ENCODE measurements at places on chromosomes 6 and 20.

DNA sequence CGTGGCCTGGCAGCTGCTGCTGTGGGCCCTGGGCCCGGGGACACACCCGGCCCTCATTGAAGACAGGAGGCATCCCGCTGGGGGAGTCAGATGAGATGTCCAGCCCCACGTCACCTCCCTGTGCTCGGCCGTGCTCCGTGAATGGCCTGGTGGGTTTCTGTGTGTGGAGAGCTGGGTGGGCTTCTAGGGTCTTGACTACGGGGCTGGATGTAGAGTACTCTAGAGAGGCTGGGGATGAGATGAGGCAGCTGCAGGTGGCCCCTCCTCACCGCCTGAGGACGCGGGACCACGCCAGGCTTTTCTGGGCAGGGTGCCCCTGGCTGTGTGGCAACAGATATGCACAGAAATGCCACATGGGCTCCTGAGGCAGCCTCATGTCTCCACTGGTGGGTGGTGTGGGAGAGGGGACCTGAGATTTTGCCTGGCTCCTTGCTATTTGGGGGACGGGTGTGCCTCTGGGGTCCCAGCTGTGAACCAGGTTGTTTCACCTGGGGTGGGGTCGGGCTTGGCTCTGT lies 8.4 kb upstream of the BHLHE23 start:
- H3K27ac ChIP-seq: no peak overlapping the region
- H3K36me3 ChIP-seq: no peaks in the 10 kb centered on the region
- no peak for DNase-seq
- no peaks in the 10 kb centered on the region for H3K4me1 ChIP-seq
- peaks cover 59% of the 10 kb centered on the region for H3K27me3 ChIP-seq
- H3K4me3 ChIP-seq: no peak overlapping the region

DNA sequence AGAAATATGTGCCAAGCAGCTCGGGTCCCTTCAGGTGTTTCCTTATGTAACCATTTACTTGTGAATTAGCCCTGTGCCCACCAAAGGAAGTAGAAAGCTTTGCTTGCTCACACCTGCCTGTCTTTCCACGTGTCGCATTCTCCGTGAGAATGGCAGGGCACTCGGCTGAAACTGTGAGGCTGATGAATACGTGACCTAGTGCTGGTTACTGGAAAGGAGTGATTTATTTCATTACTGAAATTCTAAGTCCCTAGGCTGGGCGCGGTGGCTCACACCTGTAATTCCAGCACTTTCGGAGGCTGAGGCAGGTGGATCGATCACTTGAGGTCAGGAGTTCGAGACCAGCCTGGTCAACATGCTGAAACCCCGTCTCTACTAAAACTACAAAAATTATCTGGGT lies 45.9 kb upstream of the TULP1 start:
- no peaks in the 10 kb centered on the region for H3K36me3 ChIP-seq
- H3K27me3 ChIP-seq: peaks cover 6% of the 10 kb centered on the region
- no peak overlapping the region for H3K4me3 ChIP-seq
- no peak overlapping the region for H3K27ac ChIP-seq
- DNase-seq: no peak

DNA sequence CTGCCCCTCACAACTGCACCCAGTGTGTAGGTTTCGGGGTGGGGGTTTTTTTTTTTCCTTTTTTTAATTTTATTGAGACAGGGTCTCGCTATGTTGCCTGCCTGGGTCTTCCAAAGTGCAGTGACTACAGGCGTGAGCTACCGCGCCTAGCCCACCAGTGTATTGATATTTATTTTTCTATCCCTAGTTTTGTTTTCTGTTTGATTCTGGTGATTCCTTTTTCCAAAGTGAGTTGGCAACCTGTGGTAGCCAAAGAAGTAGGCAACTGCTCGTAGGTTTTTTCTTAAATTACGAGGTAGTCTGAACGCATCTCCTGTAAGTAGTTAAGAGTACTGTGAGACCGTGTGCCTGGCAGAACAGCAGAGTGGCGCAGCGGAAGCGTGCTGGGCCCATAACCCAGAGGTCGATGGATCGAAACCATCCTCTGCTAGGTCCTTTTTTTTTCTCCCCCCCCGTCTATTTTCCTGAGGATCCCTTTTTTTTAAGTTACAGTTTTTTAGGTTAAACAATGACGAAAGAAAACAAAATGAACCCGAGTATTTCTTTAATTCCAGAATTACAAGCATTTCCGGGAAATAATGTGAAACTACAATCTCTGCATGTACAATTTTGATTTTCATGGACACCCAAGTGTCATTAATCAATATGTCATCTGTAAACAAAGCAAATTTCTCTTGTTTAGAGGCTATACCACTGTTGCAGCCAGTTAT lies 78.7 kb upstream of the BTN3A2 start:
- peak overlapping the region; percentile 92 for H3K4me3 ChIP-seq
- H3K27me3 ChIP-seq: no peaks in the 10 kb centered on the region
- peaks cover 2% of the 10 kb centered on the region for H3K36me3 ChIP-seq
- peak; percentile 77 for DNase-seq
- peaks cover 6% of the 10 kb centered on the region for H3K4me1 ChIP-seq
- H3K27ac ChIP-seq: peak overlapping the region; percentile 89

GRCh38 chr20:49310705-49311104 lies 32.8 kb upstream of the ZNFX1 start:
- no peak for DNase-seq
- no peak overlapping the region for H3K4me3 ChIP-seq
- no peaks in the 10 kb centered on the region for H3K36me3 ChIP-seq
- H3K4me1 ChIP-seq: no peaks in the 10 kb centered on the region

- no peak for DNase-seq
- no peaks in the 10 kb centered on the region for H3K27me3 ChIP-seq
- peaks cover 37% of the 10 kb centered on the region for H3K36me3 ChIP-seq
- peaks cover 29% of the 10 kb centered on the region for H3K4me1 ChIP-seq
These were observed 335.2 kb downstream of the ZFAND3 start for GRCh38 chr6:38154731-38155130.

DNA sequence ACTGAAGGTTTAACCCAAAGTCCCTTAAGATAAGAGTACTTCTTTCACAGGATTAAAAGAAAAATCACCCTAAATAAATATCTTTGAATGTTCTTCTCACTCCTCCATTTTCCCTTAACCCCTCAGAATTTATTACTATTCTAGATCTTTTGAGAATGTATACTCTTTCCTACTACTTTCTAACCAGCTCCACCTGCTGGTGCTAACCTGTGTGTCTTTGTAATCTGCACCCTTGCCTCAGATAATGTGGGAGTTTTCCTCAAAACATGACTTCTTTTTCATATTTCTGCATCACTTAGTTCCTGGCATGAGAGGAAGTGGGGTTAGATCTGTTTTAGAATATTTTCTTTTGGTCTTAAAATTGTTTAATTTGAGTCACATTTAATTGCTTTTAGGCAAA lies 394.2 kb downstream of the BMP2 start:
- no peak overlapping the region for H3K27ac ChIP-seq
- DNase-seq: peak; percentile 6
- no peaks in the 10 kb centered on the region for H3K36me3 ChIP-seq
- no peaks in the 10 kb centered on the region for H3K4me1 ChIP-seq
- H3K27me3 ChIP-seq: no peaks in the 10 kb centered on the region
- no peak overlapping the region for H3K4me3 ChIP-seq

GRCh38 chr6:158977382-158977781 lies 22.6 kb downstream of the RSPH3 start:
- no peak overlapping the region for H3K27ac ChIP-seq
- DNase-seq: no peak
- H3K27me3 ChIP-seq: no peaks in the 10 kb centered on the region
- no peaks in the 10 kb centered on the region for H3K4me1 ChIP-seq
- H3K36me3 ChIP-seq: peaks cover 6% of the 10 kb centered on the region

GRCh38 chr6:157200611-157201010 lies 122.7 kb downstream of the TMEM242 start:
- H3K27me3 ChIP-seq: no peaks in the 10 kb centered on the region
- H3K27ac ChIP-seq: no peak overlapping the region
- peaks cover 41% of the 10 kb centered on the region for H3K36me3 ChIP-seq
- H3K4me1 ChIP-seq: peaks cover 3% of the 10 kb centered on the region
- H3K4me3 ChIP-seq: no peak overlapping the region

DNA sequence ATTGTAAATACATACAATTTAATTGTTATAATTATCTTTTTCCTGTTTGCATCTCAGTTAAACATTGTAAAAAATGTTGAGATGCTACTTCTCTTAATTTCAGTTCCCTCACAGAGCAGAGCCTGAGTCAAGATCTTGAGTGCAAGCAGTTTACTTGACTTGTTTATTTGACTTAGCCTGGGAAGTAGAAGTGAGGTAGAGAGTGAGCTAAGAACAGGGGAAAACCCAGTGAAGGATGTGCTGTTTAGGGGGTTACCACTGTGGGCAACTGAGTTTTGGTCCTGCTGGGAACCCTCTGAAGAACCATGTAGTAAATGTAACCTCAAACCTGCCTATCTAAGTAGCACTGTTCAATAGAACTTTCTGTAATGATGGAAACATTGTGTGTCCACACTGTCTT lies 495.2 kb upstream of the FLRT3 start:
- no peak overlapping the region for H3K27ac ChIP-seq
- H3K36me3 ChIP-seq: no peaks in the 10 kb centered on the region
- no peaks in the 10 kb centered on the region for H3K27me3 ChIP-seq

- DNase-seq: no peak
- peaks cover 5% of the 10 kb centered on the region for H3K27me3 ChIP-seq
- no peak overlapping the region for H3K27ac ChIP-seq
- no peaks in the 10 kb centered on the region for H3K36me3 ChIP-seq
- peak overlapping the region; percentile 55 for H3K4me3 ChIP-seq
- H3K4me1 ChIP-seq: peaks cover 27% of the 10 kb centered on the region
These were observed 414 bp downstream of the TGM2 start for GRCh38 chr20:38164624-38165088.

GRCh38 chr20:44033344-44033743 lies 118.7 kb downstream of the TOX2 start:
- peaks cover 77% of the 10 kb centered on the region for H3K27me3 ChIP-seq
- peak; percentile 25 for DNase-seq
- H3K27ac ChIP-seq: no peak overlapping the region
- H3K4me1 ChIP-seq: no peaks in the 10 kb centered on the region
- H3K4me3 ChIP-seq: no peak overlapping the region

- H3K4me1 ChIP-seq: no peaks in the 10 kb centered on the region
- no peak overlapping the region for H3K27ac ChIP-seq
- no peak overlapping the region for H3K4me3 ChIP-seq
- peak; percentile 56 for DNase-seq
These were observed 43.4 kb downstream of the PLAGL1 start for GRCh38 chr6:143964674-143965081.

All from mesenchymal stem cell (in vitro differentiated cells and primary cell).